ENCODE measurements at places on chromosomes 12 and 14.

GRCh38 chr14:22613736-22614239 lies 15.7 kb downstream of the ABHD4 start:
- DNase-seq: no peak

DNA sequence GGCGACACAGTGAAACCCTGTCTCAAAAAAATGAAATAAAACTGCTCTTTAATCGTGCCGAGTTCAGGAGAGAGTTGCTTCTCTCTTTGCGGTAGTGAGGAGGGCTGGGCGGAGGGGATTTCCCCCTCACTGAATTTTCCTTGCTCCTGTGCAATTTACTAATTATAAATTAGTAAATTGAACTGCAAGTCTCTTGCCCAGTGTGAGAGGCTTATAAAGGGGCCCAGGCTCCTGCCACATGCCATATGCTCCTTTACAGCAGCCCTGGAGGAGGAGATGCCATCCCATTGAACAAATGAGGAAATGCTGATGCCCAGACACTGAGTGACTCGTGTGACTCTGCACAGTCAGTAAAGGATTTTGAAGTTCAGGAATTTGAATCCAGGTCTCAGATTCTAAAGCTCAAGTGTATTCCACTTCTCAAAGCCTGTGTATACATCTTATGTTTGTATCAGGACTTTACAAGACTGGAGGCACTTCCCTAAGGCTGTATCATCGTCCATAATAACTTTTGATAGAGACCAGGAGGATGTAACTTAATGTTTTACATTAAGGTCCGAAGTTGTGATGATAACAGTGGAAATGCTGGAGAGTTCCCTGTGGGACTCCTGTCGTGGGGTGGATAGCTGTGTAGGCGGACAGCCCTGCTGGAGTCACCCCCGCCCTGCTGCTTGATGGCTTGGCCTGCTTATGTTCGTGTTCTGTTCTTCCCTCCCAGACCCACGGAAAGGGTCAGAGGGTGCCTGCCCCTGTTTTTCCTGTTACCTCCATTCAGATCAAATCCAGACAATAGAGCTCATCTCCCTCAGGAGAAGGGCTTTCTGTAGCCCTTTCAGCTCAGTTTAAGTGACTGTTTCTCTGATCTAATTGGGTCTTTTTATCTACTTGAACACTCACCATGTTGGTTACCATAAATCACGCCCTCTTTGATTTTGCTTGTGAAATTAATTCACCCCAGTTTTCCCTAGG lies 13.9 kb downstream of the PELI2 start:
- no peak for DNase-seq

- DNase-seq: peak; percentile 72
These were observed 988 bp upstream of the TMEM263 start for GRCh38 chr12:106954462-106955376.

GRCh38 chr12:22018860-22019259 lies 27.2 kb upstream of the CMAS start:
- no peak for DNase-seq

DNA sequence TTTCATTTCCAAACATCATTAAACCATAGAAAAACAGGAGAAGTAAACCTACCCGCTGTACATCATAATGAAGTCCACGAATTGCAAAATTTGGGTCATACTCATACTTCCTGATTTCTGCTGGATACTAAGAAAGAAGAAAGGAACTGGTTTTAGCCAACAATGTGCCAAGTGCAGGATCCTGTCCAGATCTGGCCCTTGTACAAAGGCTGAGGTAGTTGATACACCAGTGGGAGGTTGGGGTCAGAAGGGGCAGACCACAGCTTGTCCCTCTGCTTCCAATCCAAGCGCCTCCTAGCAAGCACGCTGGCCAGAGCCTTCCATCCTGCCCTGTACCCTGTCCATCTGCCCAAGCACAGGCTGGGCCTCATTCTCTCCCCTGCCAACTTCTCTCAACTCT lies 34.2 kb downstream of the NT5DC3 start:
- DNase-seq: no peak

- DNase-seq: no peak
These were observed 56.2 kb downstream of the SLC38A6 start for GRCh38 chr14:61037215-61037614.

GRCh38 chr12:75564852-75565251 lies 53.4 kb upstream of the KRR1 start:
- no peak for DNase-seq

GRCh38 chr14:71290301-71290700 lies 383.0 kb downstream of the PCNX1 start:
- no peak for DNase-seq

DNA sequence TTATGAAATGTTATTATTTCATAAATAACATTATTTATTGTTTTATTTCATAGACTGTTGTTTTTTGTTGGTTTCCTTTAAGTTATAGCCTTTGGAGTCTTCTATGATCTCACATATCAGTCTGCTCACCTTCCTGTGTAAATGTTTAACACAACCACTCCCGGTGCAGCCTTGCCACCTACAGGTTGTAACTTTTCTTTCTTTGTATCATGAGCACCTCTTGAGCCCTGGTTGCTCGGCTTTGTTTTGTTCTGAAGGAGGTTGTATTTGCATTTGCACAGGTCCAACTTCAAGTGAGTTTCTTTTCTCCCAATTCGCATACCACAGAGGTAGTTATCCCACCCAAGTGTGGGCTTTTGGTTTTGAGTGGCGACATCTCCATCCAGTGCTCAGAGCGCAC lies 121.4 kb downstream of the SLC15A4 start:
- no peak for DNase-seq

- no peak for DNase-seq
These were observed 489.8 kb downstream of the DIO2 start for GRCh38 chr14:79721399-79722084.

DNA sequence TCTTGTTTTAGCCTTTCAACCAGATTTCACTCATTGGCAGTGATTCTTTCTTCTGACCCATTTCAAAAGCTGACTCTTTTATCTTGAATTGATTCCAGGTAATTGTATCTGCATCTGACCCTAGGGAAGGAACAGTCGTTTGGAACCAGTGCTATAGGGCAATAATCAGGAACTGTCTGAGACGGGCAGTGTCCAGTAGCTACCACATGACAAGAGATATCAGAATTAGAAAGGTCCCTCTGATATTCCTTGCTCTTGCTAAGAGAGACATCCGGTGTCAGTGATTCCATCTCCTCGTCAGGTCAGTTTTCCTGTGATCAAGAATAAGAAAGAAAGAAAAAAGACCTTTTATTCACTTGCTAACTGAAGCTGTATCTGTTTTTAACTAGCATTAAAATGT lies 47.8 kb upstream of the PDE3A start:
- no peak for DNase-seq

GRCh38 chr12:4445156-4446101 lies at the start of gene FGF6:
Gene FGF6 (minus strand): TSS chr12:4445815. CDS start chr12:4445570, 245 bp downstream.
- DNase-seq: no peak

- no peak for DNase-seq
These were observed 22.9 kb downstream of the NIN start for GRCh38 chr14:50808053-50808452.

GRCh38 chr14:80850197-80850814 lies 91.2 kb downstream of the CEP128 start:
- no peak for DNase-seq

GRCh38 chr14:30082486-30082885 lies 154.8 kb upstream of the PRKD1 start:
- no peak for DNase-seq

GRCh38 chr14:26206640-26207039 lies 391.2 kb downstream of the NOVA1 start:
- no peak for DNase-seq

- DNase-seq: no peak
These were observed 1155.2 kb downstream of the TMEM121 start for GRCh38 chr14:106681568-106681967.

DNA sequence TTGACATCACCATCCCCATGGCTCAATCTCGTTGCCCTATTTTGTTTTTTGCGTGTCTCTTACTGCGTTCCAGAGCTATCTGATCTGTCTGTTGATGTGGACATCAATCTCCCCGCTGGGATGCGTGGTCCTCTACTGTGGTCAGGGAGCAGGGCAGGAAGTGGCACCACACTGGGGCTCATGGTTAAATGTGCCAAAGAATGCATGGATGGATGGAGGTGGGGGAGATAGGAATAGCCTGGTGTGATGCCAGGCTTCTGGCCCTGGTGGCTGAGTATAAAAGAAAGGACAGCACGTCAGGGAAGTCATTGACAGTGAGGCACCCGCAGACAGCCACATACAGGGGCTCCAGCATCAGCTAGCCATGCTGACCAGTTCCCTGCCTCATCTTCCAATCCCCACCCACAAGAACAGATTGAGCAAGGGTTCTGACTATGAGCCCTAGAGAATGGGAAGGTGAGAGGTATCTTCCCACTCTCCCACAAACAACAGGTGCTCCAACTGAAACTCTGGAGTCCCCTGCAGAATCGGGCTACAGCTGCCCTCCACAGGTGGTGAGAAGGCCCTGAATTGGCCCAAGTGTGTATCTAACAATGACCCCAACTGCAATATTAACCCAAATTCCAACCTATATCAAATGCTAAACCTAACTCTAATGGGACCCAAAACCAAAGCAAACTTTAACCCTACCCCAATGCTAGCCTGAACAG lies 2.7 kb upstream of the BEGAIN start:
- peak; percentile 5 for DNase-seq

DNA sequence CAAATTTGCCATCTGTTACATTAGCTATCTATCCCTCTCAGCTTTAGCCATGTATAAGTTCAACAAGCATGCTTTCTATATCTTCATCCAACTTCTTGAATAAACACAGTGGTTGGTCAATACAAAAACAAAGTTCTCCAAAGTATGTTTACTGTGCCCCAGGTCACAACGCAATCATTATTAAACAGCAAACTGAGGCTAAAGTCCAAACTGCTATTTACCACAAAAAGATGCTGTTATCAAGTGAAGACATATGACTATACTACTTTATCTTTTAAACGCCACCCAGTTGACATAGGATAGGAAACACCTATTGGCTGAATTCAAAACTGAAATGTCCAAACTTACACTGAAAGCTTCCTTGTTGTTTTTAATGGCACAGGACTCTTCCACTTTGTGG lies 11.7 kb downstream of the ZCCHC8 start:
- DNase-seq: no peak

- no peak for DNase-seq
These were observed 172.8 kb upstream of the DYRK2 start for GRCh38 chr12:67475725-67476124.

GRCh38 chr14:64572386-64573104 lies 22.8 kb downstream of the PPP1R36 start:
- no peak for DNase-seq

DNA sequence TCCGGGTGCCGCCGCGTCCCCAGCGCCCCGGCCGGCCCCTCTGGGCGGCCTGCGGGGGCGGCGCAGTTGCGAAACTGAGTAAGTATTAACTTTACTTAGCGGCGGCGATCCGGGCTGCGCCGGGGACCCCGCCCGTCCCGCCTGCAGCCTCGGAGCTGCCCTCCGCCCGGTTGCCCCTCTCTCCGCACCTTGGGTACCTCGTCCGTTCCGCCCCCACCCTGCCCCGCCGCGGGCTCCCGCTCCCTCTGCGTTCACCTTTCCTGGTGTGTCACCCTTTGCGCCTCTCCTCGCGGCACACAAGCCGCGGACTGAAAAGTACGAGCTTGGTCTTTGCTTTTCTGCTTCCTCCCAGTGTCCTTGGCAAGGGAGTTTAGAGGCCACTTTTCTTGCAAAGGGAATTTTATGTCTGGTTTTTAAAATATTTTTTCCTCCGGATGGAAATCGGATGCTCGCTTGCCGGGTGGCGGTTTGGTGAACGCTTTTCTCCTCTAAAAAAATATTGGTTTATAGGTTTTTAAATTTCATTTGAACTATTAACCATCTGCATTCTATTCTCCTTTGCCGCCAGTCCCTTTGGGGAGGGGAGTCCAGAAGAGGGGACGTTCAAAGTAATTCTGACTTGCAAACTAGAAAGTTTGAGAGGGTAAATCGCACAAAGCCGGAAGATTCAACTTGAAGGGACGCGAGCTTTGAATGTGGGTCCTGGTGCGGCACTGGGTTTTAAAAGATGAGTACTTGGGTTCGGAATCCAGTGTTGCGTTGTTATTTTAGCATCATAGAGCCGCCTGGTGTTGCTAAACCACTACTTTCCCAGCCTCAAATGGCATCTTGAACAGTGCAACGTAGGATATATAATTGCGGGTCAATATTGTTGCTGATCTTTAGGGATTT lies 834 bp downstream of the RASSF8 start:
- peak; percentile 74 for DNase-seq

DNA sequence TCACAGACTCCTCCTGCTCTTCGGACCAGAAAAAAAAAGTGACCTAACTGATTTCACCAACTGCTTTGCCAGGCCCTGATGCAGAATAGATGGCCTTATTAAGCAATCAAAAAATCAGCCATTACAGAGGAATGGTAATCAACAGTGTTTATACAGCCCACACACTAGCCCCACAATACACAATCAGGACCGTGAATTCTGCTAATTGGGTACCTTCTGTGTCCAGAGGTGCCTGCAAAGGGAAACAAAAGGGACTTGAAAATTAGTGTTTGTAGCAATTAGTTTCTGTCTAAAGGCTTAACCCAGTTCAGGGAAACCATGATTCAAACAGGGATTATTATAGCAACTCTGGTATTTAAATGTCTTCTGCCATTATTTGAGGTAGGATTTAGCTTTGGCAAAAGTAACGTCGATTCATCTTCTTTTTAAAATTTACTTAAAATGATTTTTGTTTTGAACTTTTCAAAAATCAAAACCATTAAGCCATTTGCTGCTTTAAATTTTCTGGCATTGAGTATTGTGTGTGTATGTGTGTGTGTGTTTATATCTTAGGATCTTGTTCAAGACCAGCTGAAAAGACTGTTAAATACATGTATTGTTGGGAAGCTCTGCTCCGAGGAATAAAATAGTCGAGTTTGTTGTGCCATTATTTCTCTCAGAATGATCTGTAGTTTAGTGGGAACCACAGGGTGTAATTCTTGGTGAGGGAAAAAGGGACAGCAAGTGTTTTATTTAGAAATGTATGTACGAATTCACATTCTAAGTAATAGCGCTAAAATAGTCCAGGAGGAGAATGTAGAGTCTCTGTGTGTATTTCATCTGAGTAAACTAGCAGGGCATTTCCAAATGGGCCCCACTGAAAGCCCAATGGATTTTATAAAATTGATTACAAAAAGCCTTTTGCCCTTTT lies 156.1 kb downstream of the PTCSC3 start:
- no peak for DNase-seq

DNA sequence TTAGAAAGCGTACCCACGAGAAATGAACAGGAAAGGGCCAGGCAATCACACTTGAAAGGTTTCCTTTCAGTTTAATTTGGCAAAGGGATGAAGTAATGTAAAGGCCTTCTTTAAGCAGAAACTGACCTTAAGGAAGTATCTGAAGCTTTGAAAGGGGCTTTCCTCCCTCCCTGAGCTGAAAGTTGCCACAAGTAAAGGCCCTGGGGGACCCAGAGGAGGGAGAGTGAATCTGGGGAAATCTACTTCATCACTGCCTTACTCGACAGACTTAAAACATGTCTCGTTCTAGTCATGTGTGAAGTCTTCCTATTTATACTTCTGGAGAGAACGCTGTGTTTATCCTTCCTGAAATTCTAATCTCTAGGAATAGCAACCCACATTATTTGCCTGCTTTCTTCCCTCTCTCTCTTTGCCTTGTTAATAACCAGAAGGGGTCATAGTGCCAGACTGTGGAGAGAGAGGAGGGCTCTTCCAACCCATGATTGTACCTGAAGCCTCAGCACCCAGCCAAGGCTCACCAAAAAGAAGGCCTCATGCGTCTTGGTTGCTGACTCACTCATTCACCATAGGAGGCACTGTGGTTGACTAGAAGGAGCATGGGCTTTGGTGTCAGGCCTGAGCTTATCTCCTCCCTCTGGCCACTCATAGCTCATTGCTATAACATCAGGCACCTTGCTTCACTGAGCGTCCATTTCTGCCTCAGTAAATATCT lies 10.2 kb upstream of the GPX2 start:
- no peak for DNase-seq
